ENCODE measurements at places on chromosomes 3 and 15. TPM values are rescaled to one million over a fixed set of nuclear protein-coding genes. Genes with fewer than 3 reads are reported as not detected.

CADPS gene
- 10.2 TPM for total RNA-seq

DNA sequence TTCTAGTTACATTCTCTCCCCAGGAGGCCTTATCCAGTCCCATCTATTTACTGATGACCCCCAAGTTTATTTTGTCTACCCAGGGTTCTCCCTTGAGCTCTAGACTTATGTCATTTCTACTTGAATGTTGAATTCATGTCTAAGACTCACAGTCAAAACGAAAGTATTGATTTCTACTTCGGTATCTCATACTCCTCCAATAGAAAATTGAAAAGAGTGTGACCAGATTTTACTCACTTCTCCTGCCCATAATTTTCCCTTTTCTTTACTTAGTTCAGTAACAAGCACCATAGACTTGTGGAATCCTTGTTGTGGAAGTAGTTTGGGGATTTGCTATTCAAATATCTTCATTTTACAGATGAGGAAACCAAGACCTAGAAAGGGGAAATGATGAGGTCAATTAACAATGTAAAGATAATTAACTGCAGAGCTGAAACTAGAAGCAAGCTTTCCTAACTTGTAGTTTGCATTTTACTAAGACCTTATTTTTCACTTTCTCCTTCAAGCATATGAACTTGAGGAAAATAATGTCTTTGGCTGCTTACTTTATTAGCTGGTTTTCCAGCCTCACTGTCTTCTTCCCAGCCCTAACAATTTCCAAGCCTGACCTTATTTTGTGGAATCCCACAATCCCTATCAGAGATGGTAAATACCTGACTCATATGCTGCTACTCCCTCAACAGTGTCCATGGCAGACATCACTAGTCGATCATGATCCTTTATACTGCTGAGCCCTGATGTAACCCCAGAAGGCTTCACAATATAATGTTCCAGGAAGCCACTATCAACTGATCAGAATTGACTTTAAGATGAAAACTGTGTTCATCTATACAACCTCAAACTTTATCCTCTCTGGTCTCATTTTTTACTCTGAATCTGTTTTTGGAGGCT is 123.9 kb upstream of the AGBL1 start:
- H3K27me3 ChIP-seq, result no peaks in the 10 kb centered on the region
- no peaks in the 10 kb centered on the region for H3K4me1 ChIP-seq
- DNase-seq, result no peak
- H3K27ac ChIP-seq, result no peak overlapping the region
- no peak overlapping the region for H3K4me3 ChIP-seq
- no peaks in the 10 kb centered on the region for H3K36me3 ChIP-seq

DNA sequence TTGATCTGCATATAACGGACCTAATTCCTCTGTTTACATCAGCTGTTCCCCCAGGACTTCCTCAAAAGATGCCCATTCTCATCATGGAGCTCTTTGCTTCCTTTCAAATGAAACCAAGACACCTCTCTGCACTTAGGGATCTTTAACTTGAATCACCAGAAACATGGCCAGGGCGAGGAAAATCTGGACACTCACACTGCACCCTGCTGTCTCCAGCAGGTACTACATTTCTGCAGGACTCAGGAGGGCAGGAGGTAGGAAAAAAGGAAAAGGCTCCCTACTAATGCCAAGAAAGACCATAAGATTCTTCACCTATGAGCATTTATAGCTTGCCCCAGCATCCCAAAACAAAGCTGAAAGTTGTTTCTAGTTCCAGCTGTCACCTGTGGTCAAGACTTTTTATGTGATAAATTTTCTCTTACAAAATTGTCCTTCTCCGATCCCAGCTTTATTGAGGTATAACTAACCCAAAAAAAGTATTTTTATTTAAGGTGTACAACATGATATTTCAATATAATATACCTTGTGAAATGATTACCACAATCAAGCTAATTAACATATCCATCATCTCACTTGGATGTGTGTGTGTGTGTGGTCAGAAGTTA is 87.3 kb upstream of the C15orf61 start:
- no peak overlapping the region for H3K27ac ChIP-seq
- H3K4me1 ChIP-seq, result no peaks in the 10 kb centered on the region
- H3K4me3 ChIP-seq, result no peak overlapping the region
- H3K27me3 ChIP-seq, result no peaks in the 10 kb centered on the region
- no peaks in the 10 kb centered on the region for H3K36me3 ChIP-seq

GRCh38 chr15:66646308-66646707 is 55.7 kb upstream of the SMAD6 start:
- DNase-seq, result no peak
- H3K4me1 ChIP-seq, result no peaks in the 10 kb centered on the region
- H3K4me3 ChIP-seq, result no peak overlapping the region

- no peak overlapping the region for H3K4me3 ChIP-seq
- peaks cover 5% of the 10 kb centered on the region for H3K36me3 ChIP-seq
- H3K27ac ChIP-seq, result no peak overlapping the region
- no peak for DNase-seq
Observed at GRCh38 chr3:45537970-45538640, 56.4 kb upstream of the LIMD1 start.

DNA sequence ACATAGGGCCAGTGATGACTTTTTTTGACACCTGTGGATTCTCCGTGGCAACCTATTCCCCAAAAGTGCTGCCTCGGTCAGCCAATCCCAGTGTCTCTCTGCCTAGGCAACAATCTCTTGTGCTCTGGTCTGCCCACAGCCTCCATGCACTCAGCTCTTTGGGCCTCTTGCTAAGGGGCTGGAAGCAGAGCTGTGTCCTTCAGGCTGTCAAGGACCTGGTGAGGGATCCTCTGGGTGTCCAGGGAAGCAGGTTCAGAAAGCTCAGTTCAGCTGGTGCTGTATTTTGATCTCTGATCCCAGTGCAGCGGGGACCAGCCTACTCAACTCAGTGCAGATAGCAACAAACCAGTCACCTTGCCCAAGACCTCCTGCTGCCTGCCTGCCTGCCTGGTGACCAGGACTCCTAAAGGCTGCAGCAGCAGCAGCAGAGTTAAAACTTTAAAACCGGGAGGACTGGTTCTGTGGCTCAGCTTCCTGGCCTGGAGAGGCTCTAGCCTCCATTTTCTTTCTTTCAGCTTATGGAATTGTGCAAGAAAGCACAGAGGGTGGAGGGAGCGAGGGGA is 6.2 kb downstream of the PAK6 start:
- H3K36me3 ChIP-seq, result no peaks in the 10 kb centered on the region
- DNase-seq, result no peak
- H3K4me3 ChIP-seq, result no peak overlapping the region
- no peaks in the 10 kb centered on the region for H3K4me1 ChIP-seq
- H3K27ac ChIP-seq, result no peak overlapping the region

STRA6 gene
- total RNA-seq, result 7.6 TPM

GOLGA8M gene
- total RNA-seq, result not detected

- peak; percentile 91 for DNase-seq
- H3K4me1 ChIP-seq, result peaks cover 5% of the 10 kb centered on the region
- H3K27me3 ChIP-seq, result no peaks in the 10 kb centered on the region
- H3K36me3 ChIP-seq, result no peaks in the 10 kb centered on the region
- H3K4me3 ChIP-seq, result peak overlapping the region; percentile 2
- peak overlapping the region; percentile 71 for H3K27ac ChIP-seq
Observed at GRCh38 chr15:60804986-60805949, 326.3 kb upstream of the ICE2 start.

- H3K27me3 ChIP-seq, result no peaks in the 10 kb centered on the region
- H3K4me1 ChIP-seq, result no peaks in the 10 kb centered on the region
- no peak overlapping the region for H3K4me3 ChIP-seq
- H3K36me3 ChIP-seq, result no peaks in the 10 kb centered on the region
Observed at GRCh38 chr3:59469948-59470723, 420.3 kb upstream of the CFAP20DC start.

- DNase-seq, result no peak
- peaks cover 10% of the 10 kb centered on the region for H3K36me3 ChIP-seq
- H3K27ac ChIP-seq, result no peak overlapping the region
- no peak overlapping the region for H3K4me3 ChIP-seq
- H3K4me1 ChIP-seq, result no peaks in the 10 kb centered on the region
Observed at GRCh38 chr3:123169492-123169929, 32.2 kb upstream of the SEC22A start.

DNA sequence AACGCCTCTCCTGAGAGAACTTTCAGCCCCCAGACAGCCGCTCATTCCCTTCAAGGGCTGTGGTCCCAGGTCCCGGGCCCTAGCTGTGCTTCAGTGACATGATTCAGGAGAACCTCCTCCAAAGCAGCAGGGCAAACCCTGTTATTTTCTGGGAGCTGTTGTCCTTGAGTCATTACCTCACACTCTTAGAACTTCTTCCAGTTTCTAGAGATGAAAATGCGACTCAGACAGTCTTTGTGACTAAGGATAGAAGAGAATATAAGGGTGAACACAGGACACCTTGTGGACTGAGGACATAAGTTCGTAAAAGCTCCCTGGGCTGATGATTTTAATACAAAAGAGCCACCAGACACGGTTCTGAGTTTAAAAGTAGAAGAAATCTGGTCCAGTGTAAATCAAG is 203.8 kb downstream of the RORA start:
- no peaks in the 10 kb centered on the region for H3K27me3 ChIP-seq
- no peaks in the 10 kb centered on the region for H3K4me1 ChIP-seq
- H3K36me3 ChIP-seq, result no peaks in the 10 kb centered on the region
- no peak overlapping the region for H3K27ac ChIP-seq
- no peak for DNase-seq

GRCh38 chr3:66572938-66573710 is 72.3 kb upstream of the LRIG1 start:
- H3K27me3 ChIP-seq, result peaks cover 13% of the 10 kb centered on the region
- no peaks in the 10 kb centered on the region for H3K36me3 ChIP-seq

DNA sequence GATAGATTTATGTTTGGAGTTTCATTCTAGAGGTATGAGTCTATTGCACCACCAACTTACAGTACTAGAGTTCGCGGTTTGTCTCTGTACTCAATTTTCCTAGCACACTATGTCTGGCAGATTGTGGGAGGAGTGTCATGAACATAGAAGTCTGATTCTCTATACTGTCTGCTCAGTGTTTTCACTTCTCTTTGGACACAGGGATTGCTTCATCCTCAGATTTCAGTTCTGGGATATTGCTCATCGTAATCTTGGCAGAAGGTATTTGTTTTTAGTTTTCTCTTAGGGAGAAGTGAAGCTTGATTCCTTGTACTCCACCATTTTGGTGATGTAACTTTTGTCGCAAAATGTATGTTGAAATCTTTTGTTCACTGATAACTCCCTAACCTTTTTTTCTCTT is 27.8 kb upstream of the AZI2 start:
- H3K4me1 ChIP-seq, result no peaks in the 10 kb centered on the region
- H3K4me3 ChIP-seq, result no peak overlapping the region
- H3K36me3 ChIP-seq, result no peaks in the 10 kb centered on the region
- no peak overlapping the region for H3K27ac ChIP-seq
- DNase-seq, result no peak

DNA sequence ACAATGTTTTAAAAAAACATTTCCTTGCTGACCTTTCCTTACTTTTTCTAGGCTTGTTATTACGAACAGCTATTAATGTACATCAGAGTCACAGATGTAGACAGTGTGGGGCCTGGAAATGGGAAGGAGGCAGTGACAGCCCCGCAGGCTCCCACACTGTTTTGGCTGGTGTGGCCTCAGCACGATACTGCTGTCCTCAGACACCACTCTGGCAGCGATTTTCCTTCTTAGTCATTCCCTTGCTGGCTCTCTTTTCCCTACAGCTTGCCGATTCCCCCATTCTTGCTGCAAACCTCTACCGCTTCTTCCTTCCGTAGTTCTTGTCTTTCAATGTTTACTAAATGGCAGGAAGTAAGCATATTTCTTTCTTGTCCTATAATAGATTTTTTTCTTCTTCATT is 113.1 kb downstream of the ABI3BP start:
- no peak overlapping the region for H3K27ac ChIP-seq
- no peaks in the 10 kb centered on the region for H3K27me3 ChIP-seq
- H3K36me3 ChIP-seq, result no peaks in the 10 kb centered on the region
- no peaks in the 10 kb centered on the region for H3K4me1 ChIP-seq

- no peaks in the 10 kb centered on the region for H3K27me3 ChIP-seq
- no peaks in the 10 kb centered on the region for H3K4me1 ChIP-seq
- H3K27ac ChIP-seq, result no peak overlapping the region
Observed at GRCh38 chr15:41895957-41896356, 2.1 kb upstream of the SPTBN5 start.

DNA sequence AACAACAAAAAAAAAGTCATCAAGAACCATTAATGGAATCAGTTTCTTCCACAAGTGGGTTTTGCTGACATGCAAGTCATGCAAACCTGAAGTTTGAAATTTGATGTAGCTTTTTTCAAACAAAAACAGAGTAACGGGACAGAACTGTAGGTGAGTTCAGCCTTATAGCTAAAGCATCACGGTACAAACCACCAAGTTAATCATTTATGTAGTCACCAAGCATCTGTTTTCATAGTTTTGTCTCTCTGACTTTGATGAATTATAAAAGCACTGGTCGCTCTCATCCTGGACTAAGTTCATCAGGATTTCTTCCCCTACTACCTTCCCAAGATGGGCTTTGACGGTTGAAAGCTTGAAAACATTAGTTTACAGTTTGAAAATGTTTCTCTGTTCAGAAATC is 117.0 kb upstream of the SAMMSON start:
- H3K27ac ChIP-seq, result no peak overlapping the region
- H3K4me3 ChIP-seq, result no peak overlapping the region
- no peak for DNase-seq

DNA sequence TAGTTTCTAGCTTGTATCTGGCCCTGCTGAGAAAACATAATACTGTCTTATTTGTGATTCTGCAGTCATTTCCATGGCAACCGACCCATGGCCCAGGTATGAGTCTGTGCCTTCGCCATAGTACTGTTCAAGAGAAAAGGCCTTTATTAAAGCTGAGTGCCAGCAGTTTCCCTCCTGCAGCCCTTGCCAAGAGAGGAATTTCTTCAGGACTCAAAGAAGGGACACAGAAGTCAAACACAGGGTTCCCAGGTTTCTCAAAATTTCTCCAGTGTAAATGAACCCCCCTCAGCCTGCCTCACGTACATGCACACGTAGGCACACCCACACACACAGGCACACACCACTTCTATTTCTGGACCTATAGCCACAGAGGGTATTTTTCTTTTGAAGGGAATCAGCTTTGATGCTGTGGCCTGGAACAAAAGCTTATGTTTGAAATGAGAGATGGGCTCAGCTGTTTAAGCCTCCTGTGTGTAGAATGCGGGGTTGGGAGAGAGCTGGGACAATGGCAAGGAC is 269.2 kb downstream of the PDCD6IP start:
- no peaks in the 10 kb centered on the region for H3K36me3 ChIP-seq
- H3K4me1 ChIP-seq, result peaks cover 5% of the 10 kb centered on the region
- no peak overlapping the region for H3K27ac ChIP-seq

GRCh38 chr3:53570709-53571108 is 76.3 kb downstream of the CACNA1D start:
- no peaks in the 10 kb centered on the region for H3K27me3 ChIP-seq
- H3K36me3 ChIP-seq, result no peaks in the 10 kb centered on the region
- no peak overlapping the region for H3K4me3 ChIP-seq
- DNase-seq, result no peak
- H3K27ac ChIP-seq, result no peak overlapping the region

DNA sequence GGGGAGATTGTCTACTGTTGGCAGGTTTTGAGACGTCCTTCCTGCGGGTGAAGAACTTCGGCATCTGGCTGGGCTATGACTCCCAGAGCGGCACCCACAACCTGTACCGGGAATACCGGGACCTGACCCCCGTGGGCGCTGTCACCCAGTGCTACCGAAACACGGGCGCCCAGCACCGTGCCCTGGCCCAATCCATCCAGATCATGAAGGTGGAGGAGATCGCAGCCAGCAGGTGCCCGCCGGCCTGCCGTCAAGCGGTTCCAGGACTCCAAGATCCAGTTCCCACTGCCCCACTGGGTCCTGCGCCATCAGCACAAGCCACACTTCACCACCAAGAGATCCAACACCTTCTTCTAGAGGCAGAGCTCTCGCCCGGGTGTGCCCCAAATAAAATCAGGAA is 194.9 kb upstream of the EPHA6 start:
- H3K36me3 ChIP-seq, result no peaks in the 10 kb centered on the region
- no peak overlapping the region for H3K27ac ChIP-seq
- no peak overlapping the region for H3K4me3 ChIP-seq
- DNase-seq, result no peak
- H3K27me3 ChIP-seq, result no peaks in the 10 kb centered on the region
- H3K4me1 ChIP-seq, result no peaks in the 10 kb centered on the region
